ENCODE measurements at places on chromosomes 1 and 21. TPM values are rescaled to one million over a fixed set of nuclear protein-coding genes. Genes with fewer than 3 reads are reported as not detected.

IVL gene
- not detected for total RNA-seq

TSPEAR gene
- not detected for total RNA-seq

ZFYVE9 gene
- total RNA-seq: 7.0 TPM

FCRL4 gene
- not detected for total RNA-seq

SYPL2 gene
- 0.13 TPM for total RNA-seq

PODN gene
- not detected for total RNA-seq
